WTC11 (cell line): ENCODE measurements at places on chromosomes 13 and 19.
A peak's percentile ranks its signal among the peaks of the same experiment; 100 is the strongest.

- H3K27me3 ChIP-seq: no peaks in the 10 kb centered on the region
- H3K27ac ChIP-seq: no peak overlapping the region
- DNase-seq: no peak
These were observed 32.6 kb upstream of the RFC3 start for GRCh38 chr13:33785384-33785783.

DNA sequence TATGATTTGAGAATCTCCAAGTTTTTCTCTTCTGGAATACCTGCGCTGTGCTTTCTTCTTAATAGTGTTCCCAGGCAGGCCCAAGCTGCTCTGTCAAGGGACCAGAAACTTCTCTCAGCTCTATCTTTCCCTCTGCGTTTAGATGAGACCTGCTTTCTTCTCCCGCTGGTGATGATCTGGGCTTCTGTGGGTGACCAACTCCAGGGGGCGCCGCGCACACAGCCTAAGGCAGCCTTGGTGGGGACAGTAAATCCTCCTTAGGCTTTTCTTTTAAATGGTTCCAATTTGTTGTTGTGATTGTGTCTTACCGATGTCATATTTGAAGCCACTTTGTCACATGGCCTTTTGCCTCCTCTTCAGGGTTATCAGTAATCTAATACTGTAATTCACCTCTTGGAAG is 439.4 kb upstream of the KLF12 start:
- no peaks in the 10 kb centered on the region for H3K36me3 ChIP-seq
- no peak overlapping the region for H3K27ac ChIP-seq
- H3K27me3 ChIP-seq: peaks cover 15% of the 10 kb centered on the region
- peaks cover 28% of the 10 kb centered on the region for H3K4me1 ChIP-seq
- H3K4me3 ChIP-seq: no peak overlapping the region
- peak; percentile 70 for DNase-seq

DNA sequence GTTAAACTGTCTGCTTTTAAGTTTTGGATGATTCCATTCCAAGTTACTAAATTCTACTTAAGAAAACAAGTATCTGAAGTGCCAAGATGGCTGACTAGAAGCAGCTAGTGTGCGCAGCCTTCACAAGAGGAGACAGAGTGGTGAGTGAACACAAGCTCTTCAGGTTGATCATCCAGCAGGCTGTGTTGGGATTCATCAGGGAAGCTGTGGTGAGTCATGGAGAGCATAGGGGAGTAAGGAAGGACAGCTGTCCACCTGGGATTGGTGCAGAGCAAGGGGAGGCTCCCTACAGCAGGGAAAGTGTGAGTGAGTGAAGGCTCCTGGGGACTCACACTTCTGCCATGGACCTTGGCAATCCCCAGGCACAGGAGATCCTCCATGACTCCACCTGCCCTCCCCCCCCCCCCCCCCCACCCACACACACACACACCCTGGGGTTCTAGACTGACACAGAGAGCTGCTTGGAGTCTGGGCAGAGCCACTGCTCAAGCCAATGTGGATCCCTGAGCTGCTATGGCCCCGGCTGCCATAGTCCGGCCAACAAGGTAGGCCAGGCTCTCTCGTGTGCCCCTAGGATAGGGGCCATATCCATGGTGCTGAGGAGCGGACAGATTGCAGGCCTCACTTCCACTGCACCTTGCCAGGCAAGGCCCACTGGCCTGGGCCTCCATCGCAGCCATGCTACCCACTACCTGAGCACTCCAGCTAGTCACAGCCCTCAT is 23.5 kb downstream of the SLC25A15 start:
- no peak overlapping the region for H3K27ac ChIP-seq
- no peaks in the 10 kb centered on the region for H3K4me1 ChIP-seq
- no peak overlapping the region for H3K4me3 ChIP-seq
- H3K36me3 ChIP-seq: peaks cover 31% of the 10 kb centered on the region
- no peaks in the 10 kb centered on the region for H3K27me3 ChIP-seq
- DNase-seq: no peak

- no peak overlapping the region for H3K4me3 ChIP-seq
- H3K36me3 ChIP-seq: no peaks in the 10 kb centered on the region
- H3K4me1 ChIP-seq: peaks cover 23% of the 10 kb centered on the region
- no peaks in the 10 kb centered on the region for H3K27me3 ChIP-seq
These were observed 208.8 kb upstream of the SOX21 start for GRCh38 chr13:94921181-94921580.

- H3K27ac ChIP-seq: peak overlapping the region; percentile 84
- peaks cover 12% of the 10 kb centered on the region for H3K36me3 ChIP-seq
- DNase-seq: no peak
- no peaks in the 10 kb centered on the region for H3K27me3 ChIP-seq
These were observed 33.0 kb downstream of the KCTD4 start for GRCh38 chr13:45167611-45168554.

DNA sequence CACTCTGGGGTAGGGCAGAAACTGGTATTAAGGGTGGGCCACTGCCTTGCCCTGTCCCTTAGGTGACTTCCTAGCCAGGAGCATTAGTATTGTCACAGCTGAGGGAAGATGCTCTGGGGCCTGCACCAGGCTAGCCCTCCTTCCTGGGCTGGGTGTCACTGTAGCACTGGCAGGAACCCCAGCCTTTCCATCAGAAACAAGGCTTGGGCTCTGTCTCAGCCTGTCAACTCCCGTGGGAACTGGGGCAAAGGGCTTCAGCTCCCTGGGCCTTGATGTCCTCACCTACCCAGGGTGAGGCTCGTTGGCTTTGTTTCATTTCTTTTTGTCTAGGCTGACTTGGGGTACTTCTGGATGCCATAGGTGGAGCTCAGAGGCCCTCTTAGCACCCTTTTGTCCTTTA is 18.0 kb downstream of the PAF1 start:
- peaks cover 68% of the 10 kb centered on the region for H3K36me3 ChIP-seq
- no peaks in the 10 kb centered on the region for H3K4me1 ChIP-seq
- no peak overlapping the region for H3K27ac ChIP-seq
- H3K4me3 ChIP-seq: no peak overlapping the region
- H3K27me3 ChIP-seq: no peaks in the 10 kb centered on the region

- no peak overlapping the region for H3K4me3 ChIP-seq
- H3K27ac ChIP-seq: no peak overlapping the region
- H3K36me3 ChIP-seq: peaks cover 20% of the 10 kb centered on the region
- peaks cover 9% of the 10 kb centered on the region; the same call in 1 of the 2 replicates for H3K4me1 ChIP-seq
- no peak for DNase-seq
- H3K27me3 ChIP-seq: peaks cover 2% of the 10 kb centered on the region; the same call in 1 of the 2 replicates
These were observed 356.9 kb downstream of the NDFIP2 start for GRCh38 chr13:79837741-79838450.

GRCh38 chr13:30529085-30529834 is 63.5 kb upstream of the HMGB1 start:
- H3K36me3 ChIP-seq: no peaks in the 10 kb centered on the region
- DNase-seq: no peak
- H3K4me1 ChIP-seq: peaks cover 10% of the 10 kb centered on the region
- H3K27me3 ChIP-seq: no peaks in the 10 kb centered on the region
- H3K27ac ChIP-seq: no peak overlapping the region
- H3K4me3 ChIP-seq: no peak overlapping the region

DNA sequence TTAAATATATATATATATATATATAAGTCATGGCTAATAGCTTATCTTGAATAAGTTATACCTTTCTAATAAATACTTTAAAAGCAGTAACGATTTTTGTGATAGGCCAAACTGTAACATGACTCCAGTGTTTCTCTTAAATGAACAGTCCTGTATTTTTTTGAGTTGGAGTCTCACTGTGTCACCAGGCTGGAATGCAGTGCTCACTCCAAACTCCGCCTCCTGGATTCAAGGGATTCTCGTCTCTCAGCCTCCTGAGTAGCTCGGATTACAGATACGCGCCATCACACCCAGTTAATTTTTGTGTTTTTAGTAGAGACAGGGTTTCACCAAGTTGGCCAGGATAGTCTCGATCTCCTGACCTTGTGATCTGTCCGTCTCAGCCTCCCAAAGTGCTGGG is 814.2 kb upstream of the SLITRK5 start:
- DNase-seq: no peak
- no peak overlapping the region for H3K27ac ChIP-seq
- peaks cover 2% of the 10 kb centered on the region for H3K36me3 ChIP-seq
- peaks cover 6% of the 10 kb centered on the region for H3K4me1 ChIP-seq
- no peak overlapping the region for H3K4me3 ChIP-seq

DNA sequence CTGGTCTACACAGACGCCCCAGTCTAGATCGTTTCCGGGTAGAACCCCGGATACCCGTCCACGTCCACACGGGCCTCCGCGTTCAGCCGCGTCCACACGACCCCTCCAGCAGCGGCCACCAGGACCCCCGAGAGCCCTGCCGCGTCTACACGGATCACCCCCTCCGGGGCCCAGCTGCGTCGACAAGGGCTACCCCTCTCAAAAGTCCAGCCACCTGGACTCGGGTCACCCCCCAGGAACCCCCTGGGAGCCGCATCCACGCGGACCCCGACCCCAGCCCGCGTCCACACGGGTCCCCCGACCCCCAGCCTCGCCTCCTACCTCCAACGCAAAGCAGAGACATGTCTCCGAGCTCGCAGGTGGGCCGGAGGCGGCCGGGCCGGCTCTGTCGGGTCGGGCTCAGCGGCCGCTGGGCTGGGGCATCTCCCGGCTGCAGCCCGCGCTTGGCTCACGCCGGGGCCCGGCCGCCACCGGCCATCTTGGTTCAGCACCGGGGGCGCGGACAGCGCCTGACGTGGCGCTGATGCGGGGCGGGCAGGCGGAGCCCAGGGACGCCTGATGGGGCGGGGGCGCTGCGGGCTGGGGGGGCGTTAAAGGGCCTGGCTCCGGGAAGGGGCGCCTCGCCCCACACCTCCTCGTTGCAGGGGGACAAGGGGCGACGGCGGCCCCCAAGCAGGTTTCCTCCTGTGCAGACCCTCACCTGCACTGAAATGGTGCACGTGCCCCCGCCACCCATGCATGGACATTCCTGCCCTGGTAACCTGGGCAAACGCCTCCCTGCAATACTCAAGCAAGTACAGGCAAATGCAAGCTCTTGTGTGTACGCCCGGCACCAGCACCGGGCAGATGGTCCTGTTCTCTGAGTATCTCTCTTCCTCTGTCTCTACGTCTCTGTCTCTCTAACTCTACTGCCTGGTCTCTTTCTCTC is at the start of gene UNC13A:
Gene UNC13A (minus strand): TSS at position 498 of the 928 bp plus-strand sequence. CDS start 155 bp downstream, at position 343.
- peak within 1 kb of the TSS; percentile 99 for H3K4me3 ChIP-seq
- no peaks in the 10 kb centered on the region; the same call in 1 of the 2 replicates for H3K27me3 ChIP-seq
- H3K4me1 ChIP-seq: peaks cover 15% of the 10 kb centered on the region
- peak; percentile 89 for DNase-seq
- H3K27ac ChIP-seq: peak within 1 kb of the TSS; percentile 93

DNA sequence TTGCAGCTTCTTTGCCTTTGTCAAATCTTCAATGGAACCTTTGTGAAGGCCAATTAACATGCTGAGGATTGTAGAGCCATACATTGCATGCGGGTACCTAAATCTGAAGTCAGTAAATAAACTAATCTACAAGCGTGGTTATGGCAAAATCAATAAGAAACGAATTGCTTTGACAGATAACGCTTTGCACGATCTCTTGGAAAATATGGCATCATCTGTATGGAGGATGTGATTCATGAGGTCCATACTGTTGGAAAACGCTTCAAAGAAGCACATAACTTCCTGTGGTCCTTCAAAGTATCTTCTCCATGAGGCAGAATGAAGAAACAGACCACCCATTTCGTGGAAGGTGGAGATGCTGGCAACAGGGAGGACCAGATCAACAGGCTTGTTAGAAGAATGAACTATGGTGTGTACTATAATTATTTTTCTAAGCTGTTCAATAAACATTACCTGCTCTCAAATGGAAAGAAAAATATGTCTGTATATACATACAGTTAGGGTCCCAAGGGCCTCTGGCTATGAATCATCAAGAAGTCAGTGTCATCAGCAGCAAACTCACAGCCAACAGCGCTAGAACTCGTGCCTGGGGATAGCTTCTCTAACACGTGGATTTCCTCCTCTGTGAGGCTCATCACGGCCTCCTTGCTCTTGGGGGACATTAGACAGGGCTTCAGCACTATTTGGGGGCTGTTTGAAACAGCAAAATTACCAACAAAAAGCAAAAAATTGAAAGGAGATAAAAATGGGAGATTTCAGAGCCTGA is 2.9 kb upstream of the CD70 start:
- H3K27me3 ChIP-seq: peaks cover 80% of the 10 kb centered on the region
- peaks cover 18% of the 10 kb centered on the region for H3K4me1 ChIP-seq
- no peak overlapping the region for H3K27ac ChIP-seq
- peaks cover 11% of the 10 kb centered on the region for H3K36me3 ChIP-seq

DNA sequence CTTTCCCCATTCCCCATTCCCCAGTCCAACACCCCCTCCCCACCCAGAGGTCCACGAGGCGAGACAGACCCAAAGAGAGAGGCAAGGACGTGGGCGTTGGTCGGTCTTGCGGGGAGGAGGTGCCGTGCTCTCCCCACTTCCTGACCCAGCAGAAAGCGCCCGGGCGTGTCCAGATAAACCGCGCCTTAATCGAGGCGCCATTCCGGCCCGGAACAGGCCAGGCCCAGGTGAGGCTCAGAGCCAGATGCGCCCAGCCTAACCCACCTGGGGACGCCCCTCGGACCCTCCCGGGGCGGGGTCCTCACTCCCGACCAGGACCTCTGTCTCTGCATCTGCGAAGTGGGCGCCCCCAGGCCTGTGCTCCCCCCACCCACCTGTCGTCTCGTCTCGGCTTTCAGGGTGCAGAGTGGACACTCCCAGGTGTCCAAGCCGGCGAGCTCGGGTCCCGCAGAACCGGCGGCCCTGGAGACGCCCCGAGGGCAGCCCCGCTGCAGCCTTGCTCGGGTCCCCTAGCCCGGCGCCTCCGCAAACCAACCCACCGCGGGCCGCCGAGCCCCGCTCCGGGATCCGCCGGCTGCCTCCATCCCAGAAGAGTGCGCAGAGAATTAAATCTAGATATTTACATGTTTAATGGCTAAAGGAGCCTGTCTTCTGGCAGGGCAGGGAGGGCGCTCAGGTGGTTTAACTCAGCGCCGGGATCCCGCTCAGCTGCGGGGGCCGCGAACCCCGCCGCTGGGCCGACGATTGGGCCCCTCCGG is 5.0 kb upstream of the ONECUT3 start:
- H3K4me3 ChIP-seq: peak overlapping the region; percentile 65
- no peaks in the 10 kb centered on the region for H3K36me3 ChIP-seq

- H3K4me1 ChIP-seq: no peaks in the 10 kb centered on the region; the same call in 1 of the 2 replicates
- no peaks in the 10 kb centered on the region for H3K27me3 ChIP-seq
These were observed 19.0 kb upstream of the GPI start for GRCh38 chr19:34345947-34346351.

DNA sequence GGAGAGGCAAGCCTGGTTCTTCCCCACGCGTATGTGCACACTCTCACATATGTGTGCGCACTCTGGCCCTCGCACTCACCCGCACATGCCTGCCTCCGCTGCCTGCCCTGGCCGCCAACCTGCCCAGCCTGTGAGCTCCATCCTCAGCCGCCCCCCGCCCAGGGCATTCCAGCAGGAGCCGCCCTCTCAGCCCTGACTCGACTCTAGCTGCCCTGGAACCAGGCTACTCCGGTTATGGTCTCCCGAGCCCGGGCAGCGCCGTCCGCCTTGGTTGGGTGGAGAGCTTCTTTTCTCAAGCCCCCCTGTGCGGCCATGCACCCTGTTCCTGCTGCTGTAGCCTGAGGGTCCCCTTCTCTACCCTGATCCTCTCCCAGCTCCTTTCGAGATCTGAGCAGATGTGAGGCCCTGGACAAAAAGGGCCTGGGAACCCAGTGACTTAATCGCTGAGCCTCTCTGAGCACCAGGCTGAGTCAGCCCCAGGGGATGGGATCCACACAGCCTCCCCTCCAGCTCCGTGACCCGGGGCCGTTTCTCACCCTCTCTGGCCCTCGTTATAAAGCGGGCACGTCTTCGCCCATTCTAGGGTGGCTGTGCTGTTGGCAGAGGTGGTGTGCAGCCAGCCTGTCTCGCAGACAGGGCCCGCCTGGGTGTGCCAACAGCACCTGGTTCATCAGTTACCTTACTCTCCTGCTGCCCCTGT is 191.5 kb downstream of the TEX29 start:
- H3K4me3 ChIP-seq: no peak overlapping the region
- no peaks in the 10 kb centered on the region for H3K36me3 ChIP-seq
- no peak overlapping the region for H3K27ac ChIP-seq
- H3K27me3 ChIP-seq: no peaks in the 10 kb centered on the region
- 0 out of 2 replicates have a peak, but pooled peaks cover 7% of the 10 kb centered on the region for H3K4me1 ChIP-seq

GRCh38 chr19:18428173-18428786 is 9.1 kb downstream of the SSBP4 start:
- no peaks in the 10 kb centered on the region for H3K36me3 ChIP-seq
- peaks cover 32% of the 10 kb centered on the region for H3K4me1 ChIP-seq
- no peak for DNase-seq
- peak overlapping the region; percentile 30; the same call in 1 of the 2 replicates for H3K4me3 ChIP-seq
